Skin of body (tissue), 3 donors: ENCODE measurements at places on chromosomes 16 and 17.

DNA sequence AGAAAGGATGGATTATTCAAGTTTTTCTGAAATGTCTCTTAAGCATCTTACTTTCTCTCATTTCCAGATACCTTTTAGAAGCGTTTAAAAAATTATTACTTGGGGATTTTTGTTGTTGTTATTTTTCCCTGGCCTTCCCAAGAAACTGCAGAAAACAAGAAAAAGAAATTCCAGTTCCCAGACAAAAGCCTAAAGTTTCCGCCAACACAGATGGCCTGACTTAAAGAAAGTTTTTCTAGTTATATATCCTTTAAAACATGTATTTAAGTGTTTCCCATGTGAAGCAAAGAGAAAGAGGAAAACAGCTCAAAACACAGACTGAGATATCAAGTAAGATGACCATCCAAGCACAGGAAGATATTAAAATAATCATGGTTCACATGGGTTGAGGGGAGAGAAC, 401.7 kb upstream of the MAF start:
- DNase-seq = no peak

GRCh38 chr17:46977348-46977747, 1.7 kb downstream of the RPRML start:
- no peak for DNase-seq

GRCh38 chr17:70327723-70328122, 158.4 kb downstream of the KCNJ2 start:
- no peak for DNase-seq

GRCh38 chr16:929227-930073, 41.3 kb downstream of the LMF1 start:
- no peak for DNase-seq

GRCh38 chr17:15194859-15195277, 70.3 kb downstream of the PMP22 start:
- DNase-seq = no peak

- DNase-seq = no peak
Observed at GRCh38 chr16:71537643-71538042, 11.4 kb downstream of the CHST4 start.

DNA sequence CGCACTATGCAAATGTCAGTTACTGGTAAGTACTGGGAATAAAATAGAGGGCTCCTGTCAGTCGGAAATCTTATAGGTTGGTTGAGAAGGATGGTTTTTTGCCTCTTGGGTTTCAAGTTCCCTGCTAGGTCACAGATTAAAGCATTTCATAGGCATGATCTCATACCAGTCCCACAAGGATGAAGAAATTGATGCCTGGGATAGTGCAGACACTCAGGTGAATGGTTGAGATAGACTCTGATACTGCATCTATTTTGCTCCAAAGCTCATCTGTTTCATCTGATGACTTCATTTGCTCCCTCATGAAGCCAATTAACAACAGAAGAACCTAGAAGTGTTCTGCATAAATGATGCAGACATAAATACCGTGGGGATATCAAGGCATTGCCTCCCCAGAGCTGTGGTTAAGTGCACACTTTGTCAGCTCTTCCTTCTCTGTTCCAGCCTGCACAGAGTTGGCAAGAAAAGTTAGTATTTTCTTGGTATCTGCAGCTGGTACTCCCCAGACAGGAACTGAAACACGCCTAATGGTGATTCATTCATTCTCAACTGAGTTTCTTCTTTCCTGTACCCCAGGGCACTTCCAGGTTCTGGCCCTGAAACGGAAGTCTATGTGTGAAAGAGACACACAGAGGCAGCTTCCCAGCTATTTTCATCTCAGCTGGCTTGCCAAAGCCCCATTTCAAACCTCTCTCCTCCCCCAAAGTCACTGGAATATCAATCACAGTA, 418.3 kb upstream of the SALL1 start:
- DNase-seq = no peak

GRCh38 chr17:58219789-58220183, 731 bp upstream of the MKS1 start:
- DNase-seq = no peak

- peak; percentile 47 for DNase-seq
Observed at GRCh38 chr17:75130632-75131277, 787 bp downstream of the NT5C start.

GRCh38 chr17:6831661-6832263, at the start of gene TEKT1:
TEKT1 (minus strand) TSS chr17:6831729; CDS start chr17:6830376, 1,353 bp downstream.
- peak; percentile 62 for DNase-seq
